Iris pigment epithelial cell (primary cell): ENCODE measurements at places on chromosomes 2 and 18.

- no peak for DNase-seq
These were observed 184.2 kb upstream of the SLC35G4 start for GRCh38 chr18:11425211-11425610.

DNA sequence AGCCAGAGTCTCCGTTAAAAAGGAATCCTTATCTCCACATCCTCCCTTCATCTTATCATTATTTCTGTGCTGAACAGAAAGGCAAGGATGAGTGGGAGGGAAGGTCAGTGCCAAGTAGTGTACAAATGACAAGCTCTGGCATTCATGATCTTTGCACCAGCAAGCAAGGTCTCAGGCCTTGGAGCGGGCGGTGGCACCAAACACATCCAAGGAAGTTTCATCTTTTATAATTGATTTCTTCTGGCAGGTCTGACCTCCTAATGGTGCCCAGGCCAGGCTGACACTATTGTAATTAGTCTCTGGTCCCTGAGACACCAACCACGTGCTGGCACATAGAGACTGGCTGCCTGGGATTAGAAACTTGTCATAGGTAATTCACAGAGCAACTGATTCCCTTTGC, 336.6 kb downstream of the EN1 start:
- no peak for DNase-seq

DNA sequence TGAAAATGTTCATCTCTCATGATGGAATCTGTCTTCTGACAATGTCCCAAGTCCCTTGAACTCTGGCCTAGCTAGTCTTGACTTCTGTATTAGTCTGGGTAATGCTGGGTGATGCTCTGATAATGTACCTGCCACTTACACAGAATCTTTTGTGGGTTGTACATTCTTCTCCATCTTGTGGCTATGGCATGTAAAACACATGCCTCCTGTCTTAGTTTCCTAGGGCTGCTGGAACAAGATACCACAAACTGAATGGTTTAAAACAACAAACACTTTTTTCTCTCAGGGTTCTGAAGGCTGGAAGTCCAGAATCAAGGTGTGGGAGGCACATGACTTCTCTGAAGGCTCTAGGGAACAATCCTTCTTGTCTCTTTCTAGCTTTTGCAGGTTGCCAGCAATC, 57.1 kb downstream of the RAPGEF4 start:
- DNase-seq: peak; percentile 46

DNA sequence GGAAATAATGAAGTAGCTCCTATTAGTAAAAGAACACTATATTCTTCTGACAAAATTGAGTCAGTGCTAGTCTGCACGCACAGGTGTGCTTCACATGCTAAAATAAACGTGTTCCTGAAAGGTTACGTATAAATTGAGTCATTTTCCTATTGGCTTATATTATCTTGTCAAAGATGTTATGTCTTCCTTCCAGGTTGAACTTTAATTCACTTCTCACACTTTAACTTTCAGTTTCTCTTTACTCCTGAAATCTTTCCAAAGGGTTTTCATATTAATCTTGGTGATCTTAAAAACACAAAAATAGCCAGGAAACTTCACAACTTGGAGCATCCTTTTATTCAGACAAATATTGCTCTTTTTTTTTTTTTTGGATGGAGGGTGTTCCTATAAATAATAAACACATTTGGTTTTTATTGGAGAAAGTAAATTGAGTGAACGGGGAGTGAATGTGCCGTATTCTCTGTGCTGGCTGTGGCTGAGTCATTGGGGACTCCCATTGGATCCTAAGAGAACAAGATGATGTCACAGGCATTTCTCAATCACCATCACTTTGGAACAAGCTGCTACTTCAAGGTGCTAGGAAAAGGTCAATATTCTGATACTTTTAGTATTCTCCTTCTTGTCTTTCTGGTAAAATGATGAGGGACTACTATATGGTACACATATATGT, 150.2 kb upstream of the SPATS2L start:
- peak; percentile 97 for DNase-seq

DNA sequence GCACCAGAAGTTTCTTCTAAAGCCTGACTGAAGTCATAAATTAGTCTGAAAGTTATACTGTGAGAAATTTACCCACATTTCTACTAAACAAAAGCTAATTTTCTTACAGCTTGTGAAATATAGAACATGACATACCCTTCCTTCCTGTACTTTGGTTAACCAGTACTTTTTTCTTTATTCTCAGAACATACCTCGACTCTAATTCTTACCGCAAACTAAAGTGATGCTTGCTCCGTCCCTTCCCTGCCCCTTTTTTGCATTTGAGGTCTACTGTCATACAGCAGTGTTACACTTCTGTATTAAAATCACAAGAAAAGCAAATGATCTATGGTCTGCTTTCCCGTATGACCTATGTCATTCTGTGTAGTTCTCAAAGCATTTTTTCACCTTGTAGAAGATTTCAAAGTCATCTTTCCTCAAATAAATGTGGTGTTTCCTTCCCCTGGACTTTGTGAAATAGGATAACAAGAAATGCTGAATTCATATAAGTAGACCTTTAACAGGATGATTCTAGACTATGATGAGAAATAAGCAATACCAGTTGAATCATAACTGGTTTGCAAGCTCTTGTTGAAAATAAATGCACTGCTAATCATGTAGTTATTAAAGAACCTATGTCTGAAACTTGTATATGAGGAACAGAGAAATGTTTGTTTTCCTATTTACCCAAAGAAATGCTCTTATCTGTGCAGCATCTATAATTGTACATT, 30.4 kb downstream of the CYTIP start:
- DNase-seq: no peak

- DNase-seq: no peak
These were observed 195.0 kb downstream of the CYP26B1 start for GRCh38 chr2:71952572-71953188.

GRCh38 chr2:172607379-172607928, 51.6 kb downstream of the PDK1 start:
- no peak for DNase-seq

DNA sequence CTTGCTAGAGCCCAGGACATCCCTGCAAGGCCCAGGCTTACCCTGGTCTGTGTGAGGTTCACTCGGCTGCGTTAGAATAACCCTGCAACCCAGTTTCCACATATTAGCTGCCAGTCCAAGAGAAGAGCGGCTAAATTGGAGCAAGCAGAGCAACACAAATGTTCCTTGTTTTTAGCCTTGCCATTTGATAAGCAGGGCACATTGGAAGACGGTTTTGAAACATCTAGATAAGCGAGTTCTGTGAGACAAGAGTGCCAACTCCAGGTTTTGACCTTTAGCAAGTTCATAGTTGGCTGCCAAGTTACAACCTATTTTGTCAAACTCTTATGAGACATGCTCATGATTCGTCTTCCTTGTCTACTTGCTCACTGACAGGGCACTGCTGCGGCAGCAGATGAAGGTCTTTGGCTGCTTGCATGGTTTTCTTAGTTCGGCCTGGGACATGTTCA, 23.5 kb downstream of the DPP4 start:
- no peak for DNase-seq

DNA sequence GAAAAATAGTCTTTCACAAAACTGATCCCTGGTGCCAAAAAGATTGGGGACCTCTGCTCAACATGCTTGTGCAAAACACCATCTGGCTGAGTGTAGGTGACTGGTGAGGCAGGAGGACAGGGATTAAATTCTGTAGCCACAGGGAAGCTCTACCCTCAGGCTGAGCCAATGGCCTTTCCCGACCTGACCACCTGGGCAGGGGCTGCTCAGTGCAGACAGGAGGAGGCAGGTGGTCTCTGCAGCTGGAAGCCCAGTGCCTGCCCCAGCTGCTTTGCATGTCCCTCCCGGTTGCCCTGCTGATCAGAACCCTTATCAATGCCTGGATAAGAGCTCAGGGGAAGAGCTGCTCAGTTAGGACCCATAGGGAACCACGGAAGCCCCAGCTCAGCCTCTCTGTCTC, 235.3 kb downstream of the ANKRD36 start:
- DNase-seq: no peak

DNA sequence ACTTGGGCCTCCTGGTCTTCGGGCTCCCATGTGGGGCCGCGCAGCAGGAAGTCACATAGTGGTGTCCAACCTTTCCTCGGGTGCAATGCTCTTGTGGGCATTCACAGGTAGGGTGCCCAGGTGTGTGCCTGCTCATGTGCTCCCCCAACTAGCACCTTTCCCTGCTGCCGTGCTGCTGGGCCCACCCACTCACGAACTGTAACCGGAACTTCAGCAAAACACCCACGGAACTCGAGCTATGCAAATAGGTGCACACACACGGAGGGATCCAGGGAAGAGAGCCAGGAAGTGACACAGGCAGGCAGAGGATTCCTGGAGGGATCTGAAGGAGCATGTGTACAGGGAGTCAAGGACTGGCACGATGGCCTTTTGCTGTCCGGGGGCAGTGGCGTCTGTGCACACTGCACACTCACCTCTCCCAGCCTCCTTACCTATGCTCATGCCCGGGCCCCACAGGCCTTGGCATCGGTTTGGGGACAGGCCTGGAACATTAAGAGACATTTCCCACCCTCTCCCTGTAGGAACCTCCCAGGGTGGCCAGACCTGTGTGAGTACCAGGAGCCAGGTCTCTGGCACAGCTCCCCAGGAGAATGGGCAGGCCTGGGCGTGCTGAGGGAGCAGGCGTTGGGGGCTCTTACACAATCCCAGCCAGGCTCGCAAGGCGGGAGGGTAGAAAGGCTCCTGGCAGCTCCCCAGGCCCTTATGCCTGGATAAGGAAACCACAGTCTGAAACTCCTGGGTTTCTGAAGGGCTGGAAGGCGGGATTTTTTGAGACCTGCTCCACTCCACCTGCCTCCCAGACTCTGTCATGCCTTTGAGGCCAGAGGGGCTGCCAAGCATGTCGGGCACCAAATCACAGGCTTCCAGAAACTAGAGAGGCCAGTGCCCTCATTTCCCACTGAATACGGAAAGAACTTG, 6.6 kb upstream of the PTMA start:
- peak; percentile 71 for DNase-seq

GRCh38 chr2:108940156-108940555, 48.9 kb downstream of the EDAR start:
- DNase-seq: no peak

DNA sequence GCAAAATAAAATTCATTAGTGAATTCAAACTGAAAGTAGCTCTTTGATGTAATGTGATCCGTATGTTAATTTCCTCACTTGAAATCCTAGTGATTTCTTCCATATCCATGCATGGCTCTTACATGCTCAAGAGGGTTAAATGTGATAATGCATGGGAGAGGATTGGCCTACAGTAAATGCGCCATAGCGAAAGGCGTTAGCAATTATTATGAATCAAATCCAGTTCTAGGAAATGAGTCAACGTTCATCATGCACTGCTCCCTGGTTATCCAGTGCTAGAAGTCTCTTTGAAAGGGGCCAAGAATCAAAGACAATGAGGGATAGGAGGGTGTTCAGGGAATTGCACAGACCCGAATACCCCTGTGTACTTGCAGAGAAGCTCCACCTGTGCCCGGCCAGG, 101.4 kb upstream of the RASGRP3 start:
- DNase-seq: peak; percentile 49

- DNase-seq: no peak
These were observed 10.6 kb downstream of the EMX1 start for GRCh38 chr2:72927619-72928550.

- DNase-seq: no peak
These were observed 63.5 kb downstream of the RTTN start for GRCh38 chr18:70142001-70142400.

GRCh38 chr2:172227719-172228118, 125.0 kb upstream of the DLX2 start:
- no peak for DNase-seq
